T follicular helper cell (primary cell): ENCODE measurements at places on chromosomes 1 and 21.

GRCh38 chr21:38774586-38775285 is 31.0 kb upstream of the ETS2 start:
- no peak for DNase-seq

- no peak for DNase-seq
These were observed 284.9 kb downstream of the PBX1 start for GRCh38 chr1:164843743-164844500.

GRCh38 chr1:50710099-50710498 is 250.0 kb downstream of the FAF1 start:
- DNase-seq = no peak

- no peak for DNase-seq
These were observed 37.0 kb upstream of the KCNA10 start for GRCh38 chr1:110555807-110556470.

DNA sequence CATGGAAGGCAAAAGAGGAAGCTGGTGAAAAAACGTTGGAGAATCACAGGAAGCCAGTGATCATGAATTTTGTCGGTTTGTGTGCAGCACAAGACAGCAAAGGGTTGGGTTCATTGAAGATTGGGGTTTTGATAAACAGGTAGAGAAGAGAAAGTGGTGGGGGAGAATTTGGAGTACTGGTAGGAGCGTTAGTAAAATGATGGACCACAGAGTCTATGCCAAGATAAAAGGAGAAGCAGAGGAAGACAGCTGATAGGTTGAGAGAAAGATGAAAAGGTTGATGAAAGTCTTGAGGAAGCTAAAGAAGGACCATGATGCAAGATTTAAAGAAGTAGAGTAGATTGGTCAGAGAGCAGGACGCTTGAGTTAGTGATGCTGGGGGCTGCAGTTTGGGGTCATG is 156.8 kb upstream of the POU3F1 start:
- no peak for DNase-seq

DNA sequence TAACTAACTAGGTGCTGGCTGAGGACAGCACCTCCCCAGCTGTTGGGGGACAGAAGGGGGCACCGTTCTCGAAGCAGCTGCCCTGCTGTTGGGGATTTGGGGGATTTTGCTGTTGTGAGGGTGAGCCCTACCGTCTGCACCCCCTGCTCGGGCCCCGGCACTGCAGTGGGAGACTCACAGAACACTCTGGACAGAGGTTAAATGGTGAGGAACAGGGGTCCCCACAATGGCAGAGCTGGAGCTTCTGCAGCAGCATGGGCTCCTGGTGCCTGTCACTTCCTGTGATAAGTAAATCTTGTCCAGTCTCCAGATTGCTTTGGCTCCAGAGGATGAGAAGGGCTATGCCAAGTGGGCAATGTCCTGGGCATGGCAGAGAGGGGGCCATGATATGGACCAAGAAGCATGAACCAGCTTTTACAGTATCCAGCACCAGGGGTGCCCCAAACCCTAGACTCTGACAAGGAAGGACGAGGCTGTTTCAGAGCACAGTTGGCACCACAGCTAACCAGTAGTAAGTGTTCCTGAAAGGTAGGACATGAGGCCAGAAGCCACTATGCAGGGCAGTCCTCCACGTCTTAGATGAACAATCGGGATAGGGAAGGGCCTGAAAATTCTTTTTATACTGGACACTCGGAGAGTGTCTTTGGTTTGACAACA is 365.1 kb upstream of the VAMP3 start:
- no peak for DNase-seq

DNA sequence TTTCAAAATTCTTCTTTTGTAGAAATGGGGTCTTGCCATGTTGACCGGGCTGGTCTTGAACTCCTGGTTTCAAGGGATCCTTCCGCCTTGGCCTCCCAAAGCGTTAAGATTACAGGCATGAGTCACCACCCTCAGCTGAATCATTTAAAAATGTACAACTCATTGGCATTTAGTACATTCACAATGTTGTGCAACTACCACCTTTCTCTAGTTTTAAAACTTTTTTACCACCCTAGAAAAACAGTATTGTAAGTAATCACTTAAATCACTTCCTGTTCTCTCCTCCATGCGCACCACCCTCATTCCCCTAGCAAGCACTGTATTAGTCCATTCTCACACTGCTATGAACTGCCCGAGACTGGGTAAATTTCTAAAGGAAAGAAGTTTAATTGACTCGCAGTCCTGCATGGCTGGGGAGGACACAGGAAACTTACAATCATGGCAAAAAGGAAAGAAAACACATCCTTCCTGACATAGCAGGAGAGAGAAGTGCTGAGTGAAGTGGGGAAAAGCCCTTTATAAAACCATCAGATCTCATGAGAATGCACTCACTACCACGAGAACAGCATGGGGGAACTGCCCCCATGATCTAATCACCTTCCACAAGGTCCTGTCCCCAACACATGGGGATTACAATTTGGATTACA is 14.4 kb upstream of the THEM5 start:
- no peak for DNase-seq

DNA sequence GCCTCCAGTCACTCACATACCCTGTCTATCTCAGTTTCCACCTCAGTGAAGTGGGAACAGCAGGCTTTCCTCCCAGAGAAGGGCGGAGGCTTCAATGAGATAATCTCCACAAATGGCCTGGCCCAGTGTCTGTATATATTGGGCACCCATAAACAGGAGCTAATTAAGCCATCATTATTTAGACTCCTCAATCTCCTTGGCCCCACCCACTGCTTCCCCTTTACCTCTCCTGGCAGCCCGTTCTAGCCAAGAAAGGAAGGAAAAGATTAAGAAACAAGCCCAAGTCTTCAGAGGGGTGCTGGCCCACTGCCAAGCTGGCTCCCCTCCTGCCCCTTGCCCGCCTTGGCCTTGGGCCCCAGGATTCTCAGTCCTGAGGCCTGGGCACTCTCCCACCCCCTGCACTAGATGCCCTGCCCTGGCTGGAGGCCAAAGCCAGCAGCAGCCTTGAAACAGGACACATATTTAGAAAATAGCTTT is 15.9 kb upstream of the EPB41 start:
- DNase-seq = no peak

DNA sequence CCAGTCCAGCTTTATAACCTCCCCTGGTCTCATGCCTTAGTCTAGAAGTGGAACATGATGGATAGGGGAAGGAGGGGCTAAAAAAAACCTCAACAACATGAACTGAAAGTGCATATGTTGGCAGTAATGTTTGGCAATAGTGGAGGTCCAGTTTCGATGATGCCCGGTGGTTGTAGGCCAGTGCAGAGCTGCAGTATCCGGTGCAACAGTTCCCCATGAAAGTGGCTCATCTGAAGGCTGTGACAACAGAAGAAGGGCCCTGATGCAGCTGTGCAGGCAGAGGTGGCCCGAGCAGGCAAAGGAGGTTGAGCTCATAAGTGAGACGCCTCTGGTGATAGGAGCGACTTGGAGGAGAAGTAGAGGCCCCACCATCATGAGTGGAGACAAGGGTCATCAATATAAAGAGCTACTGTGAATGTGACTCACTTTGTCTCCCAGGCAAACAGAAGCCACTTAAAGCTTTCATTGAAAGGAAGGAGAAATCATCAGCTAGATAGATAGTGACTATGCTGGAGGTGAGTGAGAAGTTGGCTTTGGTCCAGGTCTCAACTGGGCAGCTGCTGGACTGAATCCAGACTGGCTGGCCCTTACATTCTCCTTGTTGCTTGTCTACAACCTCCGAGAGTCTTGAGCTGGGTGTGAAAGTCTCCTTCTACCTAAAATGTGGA is 10.2 kb upstream of the CREG1 start:
- DNase-seq = no peak

- no peak for DNase-seq
These were observed 11.5 kb downstream of the RIPK4 start for GRCh38 chr21:41755258-41755933.
